ENCODE measurements at places on chromosomes 2 and 18. TPM values are rescaled to one million over a fixed set of nuclear protein-coding genes. Genes with fewer than 3 reads are reported as not detected.
A peak's percentile ranks its signal among the peaks of the same experiment; 100 is the strongest.

DNA sequence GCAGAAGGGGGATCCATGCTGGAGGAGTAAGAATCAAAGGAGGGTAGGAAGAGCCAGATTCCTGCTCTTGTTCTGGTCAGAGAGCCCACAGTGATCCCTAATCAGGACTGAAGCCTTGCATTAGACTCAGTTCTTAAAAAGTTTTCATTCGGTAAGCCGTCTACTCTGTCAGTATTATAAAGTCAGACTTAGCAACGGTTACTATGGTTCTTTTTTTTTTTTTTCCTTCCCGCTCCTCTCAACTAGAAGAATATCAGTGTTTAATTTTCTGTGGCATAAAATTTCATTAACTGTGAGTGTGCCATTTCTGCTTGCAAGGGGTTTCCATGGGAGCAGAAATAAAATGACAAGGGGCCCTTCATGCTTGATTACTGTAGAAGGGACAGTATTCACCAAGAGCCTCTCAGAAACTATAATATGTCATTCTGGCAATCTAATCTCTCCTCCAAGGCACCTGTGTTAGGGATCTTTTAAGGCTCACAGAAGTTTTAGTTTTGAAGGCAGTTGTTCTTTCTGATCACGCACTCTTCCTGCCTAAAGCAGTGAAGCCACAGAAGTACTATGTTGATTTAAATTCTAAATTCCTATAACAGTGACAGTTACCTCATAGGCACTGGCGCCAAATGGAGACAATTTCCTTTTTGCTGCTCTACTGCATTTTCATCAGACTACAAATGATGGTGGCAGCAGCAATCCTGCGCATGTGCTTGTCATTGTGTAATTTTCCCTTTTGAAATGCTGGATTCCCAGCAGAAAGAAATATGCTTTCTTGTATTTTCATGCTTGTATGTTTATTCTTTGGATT lies 57.0 kb downstream of the OSBPL6 start:
- no peak overlapping the region for H3K4me3 ChIP-seq
- no peaks in the 10 kb centered on the region for H3K27me3 ChIP-seq
- no peaks in the 10 kb centered on the region for H3K36me3 ChIP-seq
- H3K27ac ChIP-seq: no peak overlapping the region

GRCh38 chr2:191959209-191959608 lies 112.3 kb upstream of the CAVIN2 start:
- no peaks in the 10 kb centered on the region for H3K4me1 ChIP-seq
- DNase-seq: no peak
- no peak overlapping the region for H3K4me3 ChIP-seq
- no peaks in the 10 kb centered on the region for H3K36me3 ChIP-seq
- H3K27me3 ChIP-seq: no peaks in the 10 kb centered on the region
- no peak overlapping the region for H3K27ac ChIP-seq

DNA sequence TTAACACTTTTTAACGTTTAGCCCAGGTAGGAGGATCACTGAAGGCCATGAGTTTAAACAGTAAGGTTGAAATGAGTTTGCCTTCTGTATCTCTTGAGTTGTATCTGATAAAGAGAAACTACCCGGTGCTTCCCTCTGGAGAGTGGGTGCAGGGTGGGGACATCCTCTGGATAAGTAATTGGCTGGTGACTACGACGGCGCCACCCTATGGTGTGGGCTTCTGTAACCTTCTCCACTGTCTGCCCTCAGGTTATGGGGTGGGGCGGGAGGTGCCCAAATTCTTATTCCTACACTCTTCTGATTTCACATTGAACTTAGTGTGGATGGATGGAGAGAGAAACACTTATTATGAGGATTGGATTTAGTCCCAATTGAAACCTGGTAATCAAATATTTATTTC lies 68.8 kb downstream of the LDLRAD4 start:
- DNase-seq: no peak
- no peaks in the 10 kb centered on the region for H3K27me3 ChIP-seq
- H3K4me1 ChIP-seq: peaks cover 44% of the 10 kb centered on the region
- H3K36me3 ChIP-seq: no peaks in the 10 kb centered on the region

TACR1 gene
- total RNA-seq: not detected

GRCh38 chr2:42328148-42328833 lies 32.7 kb downstream of the COX7A2L start:
- no peaks in the 10 kb centered on the region for H3K27me3 ChIP-seq
- no peak overlapping the region for H3K27ac ChIP-seq
- peak; percentile 31 for DNase-seq

GRCh38 chr2:101921319-101921952 lies 70.3 kb upstream of the IL1R2 start:
- H3K27me3 ChIP-seq: no peaks in the 10 kb centered on the region
- no peak for DNase-seq
- H3K27ac ChIP-seq: no peak overlapping the region
- no peaks in the 10 kb centered on the region for H3K36me3 ChIP-seq

- no peak overlapping the region for H3K4me3 ChIP-seq
- H3K4me1 ChIP-seq: no peaks in the 10 kb centered on the region
- H3K27me3 ChIP-seq: no peaks in the 10 kb centered on the region
- no peaks in the 10 kb centered on the region for H3K36me3 ChIP-seq
- no peak overlapping the region for H3K27ac ChIP-seq
These were observed 556.6 kb downstream of the BCL11A start for GRCh38 chr2:59996855-59997254.

- no peak for DNase-seq
- no peaks in the 10 kb centered on the region for H3K36me3 ChIP-seq
- no peaks in the 10 kb centered on the region for H3K27me3 ChIP-seq
- no peak overlapping the region for H3K4me3 ChIP-seq
These were observed 79.7 kb upstream of the APCDD1 start for GRCh38 chr18:10374636-10375293.

- peaks cover 8% of the 10 kb centered on the region for H3K4me1 ChIP-seq
- peak overlapping the region; percentile 28 for H3K4me3 ChIP-seq
- peak; percentile 5 for DNase-seq
- H3K36me3 ChIP-seq: no peaks in the 10 kb centered on the region
These were observed 110.0 kb upstream of the EPAS1 start for GRCh38 chr2:46187112-46187618.

ZBTB7C gene
- total RNA-seq: not detected

GRCh38 chr2:137202318-137202717 lies 437.0 kb downstream of the THSD7B start:
- no peak for DNase-seq
- H3K36me3 ChIP-seq: no peaks in the 10 kb centered on the region
- no peak overlapping the region for H3K4me3 ChIP-seq
- H3K27ac ChIP-seq: no peak overlapping the region

C2orf78 gene
- not detected for total RNA-seq

GNLY gene
- total RNA-seq: 17.2 TPM

DNA sequence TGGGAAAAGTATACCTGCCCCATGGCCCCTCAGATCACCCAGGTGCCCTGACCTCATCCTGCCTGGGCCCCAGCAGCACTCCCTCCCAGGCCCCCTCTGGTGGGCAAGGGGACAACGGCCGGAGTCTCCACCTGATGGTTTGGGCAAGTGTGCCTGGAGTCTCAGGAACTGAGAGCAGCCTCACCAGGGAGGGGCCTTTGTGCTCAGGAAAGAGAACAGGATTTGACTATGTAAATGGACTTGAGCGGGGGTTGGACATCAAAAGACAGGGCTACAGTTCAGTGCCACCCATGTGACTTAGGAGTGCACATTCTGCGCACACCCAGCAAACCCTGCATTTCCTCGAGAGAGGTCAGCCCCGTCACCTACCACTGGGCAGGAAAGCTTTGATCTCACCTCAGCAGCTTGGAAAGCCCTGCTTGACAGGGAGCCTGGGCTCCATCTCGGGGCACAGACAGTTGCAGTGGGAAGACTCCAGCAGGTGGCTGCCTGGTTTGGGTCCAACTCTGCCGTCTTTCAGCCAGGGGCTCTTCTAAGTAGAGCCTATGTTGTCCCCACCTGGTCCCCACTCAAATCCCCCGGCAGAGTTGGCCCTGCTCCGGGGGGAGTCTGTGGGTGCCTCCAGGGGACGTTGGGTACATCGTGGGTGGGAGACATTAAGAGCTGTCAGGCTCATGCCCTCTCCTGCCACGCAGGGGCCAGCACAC lies 3.3 kb downstream of the INPP5D start:
- H3K27ac ChIP-seq: peak overlapping the region; percentile 91
- peaks cover 19% of the 10 kb centered on the region for H3K36me3 ChIP-seq
- no peak for DNase-seq
- H3K4me3 ChIP-seq: peak overlapping the region; percentile 98
- peaks cover 73% of the 10 kb centered on the region for H3K4me1 ChIP-seq
- H3K27me3 ChIP-seq: no peaks in the 10 kb centered on the region

- peaks cover 6% of the 10 kb centered on the region for H3K36me3 ChIP-seq
- H3K4me1 ChIP-seq: no peaks in the 10 kb centered on the region
- H3K27ac ChIP-seq: no peak overlapping the region
These were observed 38.9 kb downstream of the ADI1 start for GRCh38 chr2:3480352-3481010.

GALNT3 gene
- total RNA-seq: 2.7 TPM

CD207 gene
- total RNA-seq: not detected

- no peak overlapping the region for H3K27ac ChIP-seq
- no peaks in the 10 kb centered on the region for H3K36me3 ChIP-seq
- no peaks in the 10 kb centered on the region for H3K27me3 ChIP-seq
- H3K4me1 ChIP-seq: no peaks in the 10 kb centered on the region
These were observed 583.3 kb downstream of the SATB2 start for GRCh38 chr2:198874472-198874858.

DNA sequence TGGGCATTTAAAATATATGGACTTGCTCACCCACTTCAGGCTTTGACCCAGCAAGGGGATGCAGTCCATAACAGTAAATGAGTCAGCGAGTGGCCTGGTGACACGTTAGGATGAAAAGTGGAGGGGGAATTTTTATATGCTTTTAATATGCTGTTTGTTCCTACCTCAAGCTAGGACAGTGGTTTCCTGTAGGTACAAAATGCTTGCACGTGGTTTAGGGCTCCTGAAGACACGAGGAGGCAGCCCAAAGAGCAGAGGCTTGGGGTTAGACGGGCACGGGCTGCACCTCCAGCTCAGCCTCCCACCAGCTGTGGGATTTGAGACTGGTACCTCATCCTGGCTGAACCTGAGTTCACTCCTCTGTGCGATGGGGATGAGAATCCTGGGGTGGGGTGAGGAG lies 306.2 kb upstream of the CXCR4 start:
- H3K27ac ChIP-seq: no peak overlapping the region
- no peak overlapping the region for H3K4me3 ChIP-seq
- no peaks in the 10 kb centered on the region for H3K36me3 ChIP-seq
- H3K4me1 ChIP-seq: peaks cover 17% of the 10 kb centered on the region
- DNase-seq: peak; percentile 52
- H3K27me3 ChIP-seq: peaks cover 9% of the 10 kb centered on the region

ABCA12 gene
- total RNA-seq: not detected

GRCh38 chr2:210539578-210540416 lies 16.6 kb upstream of the CPS1 start:
- H3K27ac ChIP-seq: no peak overlapping the region
- no peak for DNase-seq
- H3K4me3 ChIP-seq: no peak overlapping the region
- no peaks in the 10 kb centered on the region for H3K4me1 ChIP-seq
- H3K27me3 ChIP-seq: no peaks in the 10 kb centered on the region

SCN2A gene
- total RNA-seq: not detected

CYP27C1 gene
- not detected for total RNA-seq

- H3K27me3 ChIP-seq: no peaks in the 10 kb centered on the region
- no peak overlapping the region for H3K27ac ChIP-seq
- no peak overlapping the region for H3K4me3 ChIP-seq
- no peak for DNase-seq
- H3K36me3 ChIP-seq: no peaks in the 10 kb centered on the region
These were observed 167.9 kb upstream of the NXPH2 start for GRCh38 chr2:138948070-138948539.

DNA sequence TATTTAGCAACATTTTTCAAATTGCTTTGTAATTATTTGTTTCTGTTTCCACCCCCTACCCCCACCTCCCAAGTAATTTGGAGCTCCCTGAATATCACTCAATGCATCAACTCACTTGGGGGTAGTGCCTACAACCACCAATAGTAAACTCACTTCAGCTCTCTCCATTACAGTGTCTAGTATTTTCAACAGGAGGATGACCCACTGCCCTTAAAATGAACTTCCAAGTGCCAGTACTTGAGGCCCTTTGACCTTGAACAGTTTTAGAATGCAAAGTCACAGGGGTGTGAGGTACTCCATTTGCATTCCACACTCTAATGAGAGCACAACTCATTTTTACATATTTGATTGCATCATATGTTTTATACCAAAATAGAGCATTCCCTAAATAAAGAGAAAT lies 523.0 kb downstream of the ERBB4 start:
- no peak overlapping the region for H3K4me3 ChIP-seq
- DNase-seq: no peak
- no peaks in the 10 kb centered on the region for H3K36me3 ChIP-seq
- H3K4me1 ChIP-seq: no peaks in the 10 kb centered on the region
- H3K27ac ChIP-seq: no peak overlapping the region
- no peaks in the 10 kb centered on the region for H3K27me3 ChIP-seq

GRCh38 chr2:9311488-9311887 lies 104.9 kb downstream of the ASAP2 start:
- H3K27me3 ChIP-seq: no peaks in the 10 kb centered on the region
- DNase-seq: no peak
- no peaks in the 10 kb centered on the region for H3K4me1 ChIP-seq
- no peak overlapping the region for H3K4me3 ChIP-seq
- H3K27ac ChIP-seq: no peak overlapping the region

- no peaks in the 10 kb centered on the region for H3K4me1 ChIP-seq
- no peak for DNase-seq
- no peaks in the 10 kb centered on the region for H3K36me3 ChIP-seq
These were observed 9.8 kb downstream of the TUBB6 start for GRCh38 chr18:12317664-12318333.

- DNase-seq: no peak
These were observed 244.0 kb downstream of the PDE11A start for GRCh38 chr2:177828557-177828956.

- H3K27me3 ChIP-seq: no peaks in the 10 kb centered on the region
- no peak overlapping the region for H3K27ac ChIP-seq
- no peak overlapping the region for H3K4me3 ChIP-seq
These were observed 9.2 kb upstream of the KYNU start for GRCh38 chr2:142868229-142868762.

IL1F10 gene
- not detected for total RNA-seq

GRCh38 chr2:174339561-174340399 lies 5.0 kb downstream of the SP9 start:
- H3K4me1 ChIP-seq: peaks cover 73% of the 10 kb centered on the region
- H3K36me3 ChIP-seq: no peaks in the 10 kb centered on the region
- no peak overlapping the region for H3K4me3 ChIP-seq
- DNase-seq: no peak
- H3K27me3 ChIP-seq: peaks cover 83% of the 10 kb centered on the region
- H3K27ac ChIP-seq: no peak overlapping the region

DNA sequence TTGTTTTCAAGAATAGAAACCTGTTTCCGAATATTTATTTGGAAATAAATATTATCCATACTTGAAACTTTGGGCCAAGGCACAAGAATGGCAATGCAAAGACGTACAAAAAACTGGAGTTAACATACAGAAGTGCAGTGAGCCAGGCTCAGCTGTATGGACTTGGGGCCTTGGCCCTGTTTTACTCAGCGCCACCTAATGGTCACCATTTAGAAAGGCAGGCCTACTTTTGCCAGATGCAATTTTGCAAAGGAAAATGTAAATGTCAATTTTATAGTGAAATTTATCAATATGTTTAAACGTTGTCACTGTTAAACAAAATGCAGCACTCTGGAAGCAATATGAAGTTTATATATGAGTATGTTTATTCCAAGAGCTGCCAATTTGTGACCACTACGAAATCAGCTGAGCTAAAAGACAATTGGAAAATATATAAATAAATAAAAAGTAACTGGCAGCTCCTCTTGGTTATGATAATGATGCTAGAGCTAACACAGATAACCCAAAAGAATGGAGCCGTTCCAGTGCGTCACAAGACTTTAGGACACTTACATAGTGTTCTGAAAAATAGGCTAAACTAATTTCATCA lies 155.0 kb downstream of the ARHGAP15 start:
- H3K27me3 ChIP-seq: no peaks in the 10 kb centered on the region
- peaks cover 26% of the 10 kb centered on the region for H3K4me1 ChIP-seq
- H3K36me3 ChIP-seq: no peaks in the 10 kb centered on the region

FAM210A gene
- total RNA-seq: 9.4 TPM

Data from CD4-positive, alpha-beta memory T cell (primary cell).